ENCODE measurements at places on chromosomes 11 and 22.

DNA sequence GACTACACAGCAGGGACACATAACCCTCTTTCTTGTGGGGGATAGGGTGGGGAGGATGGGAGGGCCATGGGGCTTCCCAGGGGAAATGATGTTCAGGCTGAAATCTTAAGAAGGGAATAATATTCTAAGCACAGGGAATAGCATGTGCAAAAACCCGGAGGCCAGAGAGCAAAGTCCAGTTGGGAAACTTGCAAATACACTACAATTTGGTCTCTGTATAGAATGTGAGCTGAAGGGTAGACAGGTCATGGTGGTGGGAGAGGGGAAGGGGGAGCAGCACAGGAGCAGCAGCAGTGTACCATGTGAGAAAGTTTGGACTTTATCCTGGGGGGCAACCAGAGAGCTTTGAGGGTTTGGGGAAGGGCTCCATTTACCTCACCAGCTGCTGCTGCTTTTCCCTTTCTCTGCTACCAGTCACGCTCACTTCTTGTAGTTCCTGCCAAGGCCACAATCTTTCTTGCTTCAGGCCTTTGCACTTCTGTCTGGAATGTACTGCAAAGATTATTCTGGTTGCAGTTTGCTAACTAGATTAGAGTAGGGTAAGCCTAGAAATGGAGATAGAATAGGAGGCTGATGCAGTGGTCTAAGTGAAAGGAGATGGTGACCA lies 43.0 kb downstream of the KREMEN1 start:
- no peak for DNase-seq

DNA sequence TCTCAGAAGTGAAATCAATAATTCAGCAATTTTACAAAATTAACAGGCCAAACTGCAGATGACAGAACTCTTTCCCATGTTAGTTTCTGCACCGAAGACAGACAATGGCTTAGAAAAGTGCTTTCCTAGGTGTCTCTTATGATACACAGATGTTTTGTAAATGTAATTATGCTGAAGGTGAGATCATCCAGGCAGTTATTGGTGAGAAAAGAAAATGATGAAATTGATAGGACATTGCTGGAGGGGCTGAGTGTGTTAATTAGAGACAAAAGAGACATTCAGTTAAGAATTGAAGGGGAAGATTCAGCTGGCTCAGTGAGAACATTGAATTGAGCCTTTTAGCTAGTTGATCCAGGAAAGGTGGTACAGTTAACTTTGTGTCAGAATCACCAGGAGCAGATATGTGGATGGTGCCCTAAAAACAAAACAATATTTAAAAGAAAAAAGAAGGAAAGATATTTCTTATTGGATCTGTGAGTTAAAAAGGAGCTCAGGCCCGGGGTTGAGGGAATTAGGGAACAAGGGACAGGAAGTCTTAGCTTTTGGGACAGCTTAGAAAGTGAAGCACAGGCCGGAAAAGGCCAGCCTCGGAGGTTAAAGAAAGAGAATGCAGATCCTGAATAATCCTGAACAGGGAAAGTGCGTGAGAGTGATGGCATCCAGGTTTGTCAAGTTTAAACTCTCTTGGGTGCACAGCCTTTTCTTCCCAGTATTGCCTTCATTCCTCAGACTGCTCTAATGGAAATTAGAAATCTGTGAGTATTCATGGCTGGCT lies 16.9 kb downstream of the ARHGAP42 start:
- no peak for DNase-seq

DNA sequence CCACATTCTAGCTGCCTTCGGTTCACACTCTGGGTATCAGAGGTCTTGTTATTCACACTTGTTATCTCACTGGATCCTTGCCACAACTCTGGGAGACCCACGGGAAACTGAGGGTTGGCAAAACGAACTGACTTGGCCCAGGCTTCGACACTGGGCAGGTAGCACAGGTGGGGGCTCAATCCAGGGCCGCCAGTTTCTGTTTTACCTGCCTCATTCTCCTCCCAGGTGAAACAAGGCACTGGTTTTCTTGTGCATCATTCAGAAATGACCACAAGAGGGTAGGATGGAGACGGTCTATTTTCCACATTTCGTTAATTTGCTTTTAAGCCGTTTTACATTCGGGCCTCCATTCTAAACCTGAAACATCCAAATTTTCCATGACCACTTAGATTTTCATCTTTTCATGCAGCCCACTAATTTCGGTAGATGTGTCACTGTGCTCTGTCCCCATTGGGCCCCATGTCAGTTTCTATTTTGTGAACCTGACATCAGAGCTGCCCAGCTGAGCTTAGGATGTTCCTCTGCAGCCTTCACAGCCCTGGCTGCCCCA lies 108.1 kb downstream of the KIAA1671 start:
- no peak for DNase-seq

GRCh38 chr22:35467681-35468434 lies 67.9 kb downstream of the MCM5 start:
- no peak for DNase-seq

- no peak for DNase-seq
These were observed 170.9 kb upstream of the CTSC start for GRCh38 chr11:88508418-88508758.

DNA sequence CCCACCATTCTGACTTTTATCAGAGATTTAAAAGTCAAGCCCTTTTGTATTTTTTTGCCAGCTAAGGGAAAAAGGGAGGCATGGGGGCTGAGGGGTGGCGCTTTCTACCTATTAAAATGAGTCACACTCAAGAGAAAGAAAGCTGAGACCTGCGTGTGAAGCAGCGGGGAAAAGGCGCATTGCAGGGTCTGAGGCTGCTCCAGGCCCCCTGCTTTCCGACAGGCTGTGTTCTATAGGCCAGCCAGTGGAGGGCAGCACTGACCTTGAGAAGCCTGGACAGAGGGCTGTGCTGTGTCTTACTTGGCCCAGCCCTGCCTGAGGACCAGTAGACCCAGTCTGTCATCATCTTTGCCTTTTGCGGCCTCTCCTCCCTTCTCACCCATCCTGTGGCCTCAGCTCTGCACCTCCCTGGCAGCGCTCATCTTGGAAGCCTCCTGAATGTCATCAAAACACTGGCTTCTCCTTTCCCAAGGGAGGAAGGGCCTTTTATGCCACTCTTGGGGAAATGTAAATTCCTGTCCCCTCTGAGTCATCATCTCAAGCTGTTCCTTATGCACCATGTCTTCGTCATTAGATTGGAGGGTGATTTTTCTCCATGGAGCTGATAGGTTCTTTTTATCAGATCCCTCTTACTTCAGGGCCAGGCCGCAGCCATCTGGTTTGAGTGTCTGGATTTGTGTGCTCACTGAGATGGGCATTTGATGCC lies 12.6 kb upstream of the MAPK8IP1 start:
- peak; percentile 84 for DNase-seq

GRCh38 chr22:49726022-49726681 lies 101.5 kb downstream of the BRD1 start:
- no peak for DNase-seq

GRCh38 chr22:45843031-45843430 lies 133.9 kb downstream of the WNT7B start:
- no peak for DNase-seq

DNA sequence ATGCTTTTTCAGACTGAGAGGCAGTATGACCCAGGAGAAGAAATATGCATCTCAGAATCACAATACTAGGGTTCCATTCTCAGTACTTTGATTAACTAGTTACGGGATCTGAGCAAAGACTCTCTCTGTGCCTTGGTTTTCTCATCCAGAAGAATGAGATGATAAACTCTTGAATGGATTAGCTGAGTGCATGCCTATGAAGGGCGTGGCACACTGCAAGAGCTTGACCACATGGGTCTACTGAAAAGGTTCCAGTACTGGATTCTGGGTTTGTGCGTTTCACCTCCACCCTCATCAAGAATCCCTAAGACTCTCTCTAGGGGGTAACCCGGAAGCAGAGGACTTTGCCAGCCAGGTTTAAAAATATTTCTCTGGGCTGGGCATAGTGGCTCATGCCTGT lies 25.6 kb downstream of the PGA5 start:
- DNase-seq = no peak

GRCh38 chr11:65436412-65437032 lies 13.9 kb downstream of the NEAT1 start:
- DNase-seq = no peak

DNA sequence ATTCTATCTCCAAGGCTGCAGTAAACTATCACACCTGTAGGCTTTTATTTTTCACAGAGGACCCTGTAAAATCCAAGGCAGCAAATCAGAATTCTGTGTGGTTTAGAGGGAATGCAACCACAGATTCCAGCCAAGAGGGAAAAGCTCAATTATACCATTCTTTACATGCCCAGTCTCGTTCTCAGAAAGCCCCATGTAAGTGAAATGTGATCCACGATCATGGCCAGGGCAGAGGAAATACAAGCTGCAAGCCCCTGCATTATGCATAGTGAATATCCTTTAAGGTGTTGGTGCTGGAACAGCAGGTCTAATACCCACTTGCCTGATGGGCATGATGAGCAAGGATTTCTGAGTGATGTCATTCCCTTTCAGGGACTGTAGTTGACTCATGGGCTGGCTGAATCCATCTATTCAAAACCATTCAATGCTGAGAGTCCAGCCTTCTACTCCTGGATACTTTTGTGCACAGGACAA lies 198.7 kb upstream of the MTMR2 start:
- DNase-seq = no peak

- no peak for DNase-seq
These were observed 15.0 kb upstream of the MUC6 start for GRCh38 chr11:1051356-1052132.
